ENCODE measurements at places on chromosomes 16 and 17.

- DNase-seq = no peak
Observed at GRCh38 chr16:20734056-20734455, 7.6 kb downstream of the THUMPD1 start.

DNA sequence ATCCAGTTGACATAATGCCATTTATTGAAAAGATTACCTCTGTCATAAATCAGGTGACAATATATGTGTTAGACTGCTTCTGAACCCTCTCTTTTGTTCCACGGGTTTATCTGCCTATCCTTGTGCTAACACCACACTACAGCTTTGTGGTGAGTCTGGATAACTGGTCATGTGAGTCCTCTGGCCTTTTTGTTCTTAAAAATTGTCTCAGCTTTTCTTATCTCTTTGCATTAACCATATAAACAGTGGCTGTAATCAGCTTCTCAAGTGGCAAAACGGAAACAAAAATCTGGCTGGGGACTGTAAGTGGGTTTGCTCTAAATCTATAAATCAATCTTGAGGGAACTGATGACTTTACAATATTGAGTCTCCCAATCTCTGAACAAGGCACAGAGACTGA lies 44.6 kb downstream of the STX8 start:
- DNase-seq = no peak

- no peak for DNase-seq
Observed at GRCh38 chr17:67526700-67527099, 149.6 kb downstream of the PITPNC1 start.

DNA sequence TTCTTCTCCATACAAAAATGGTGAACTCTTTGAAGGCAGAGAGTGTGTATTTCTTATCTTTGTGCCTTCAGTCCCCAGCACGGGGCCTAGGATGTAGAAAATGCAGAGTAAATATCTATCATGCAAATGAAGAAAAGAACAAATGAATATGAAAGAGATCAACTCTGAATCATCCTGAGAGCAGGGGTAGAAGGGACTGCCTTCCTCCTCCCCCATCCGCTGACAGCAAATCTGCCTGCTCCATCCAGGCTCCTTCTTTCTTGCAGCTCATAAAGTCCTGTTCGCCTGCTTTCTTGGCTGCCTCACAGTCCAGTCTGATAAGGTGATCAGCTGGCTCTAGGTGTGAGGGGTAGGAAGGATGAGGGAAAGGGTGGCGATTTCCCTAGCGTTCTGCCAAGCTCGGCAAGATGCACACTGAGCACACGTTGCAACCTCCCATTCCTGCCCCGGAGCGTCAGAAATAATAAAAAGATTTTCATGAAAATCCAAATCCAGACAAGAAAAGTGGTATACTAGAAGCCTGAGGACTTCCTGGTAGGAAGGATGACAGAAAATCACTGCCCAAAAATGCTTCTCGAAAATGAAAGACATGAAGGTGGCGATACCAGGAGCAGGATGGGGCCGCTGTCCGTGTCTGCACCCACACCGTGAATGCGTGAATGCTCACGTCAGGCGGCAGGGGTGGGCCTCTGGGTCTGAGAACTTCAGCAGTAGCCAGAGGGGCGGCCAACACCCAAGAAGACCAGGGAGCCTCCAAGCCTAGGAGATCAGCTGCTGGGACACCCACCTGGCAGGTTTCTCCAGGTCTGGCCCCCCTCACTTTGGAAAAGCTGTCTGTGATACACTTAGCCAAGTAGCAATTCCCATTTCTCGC lies 67.1 kb downstream of the VPS53 start:
- DNase-seq = no peak

Measured in cerebellar nuclear complex (tissue), 1 donor.